ENCODE measurements at places on chromosomes 5 and 9.

- DNase-seq: no peak
Measured at GRCh38 chr5:11977904-11978303, 73.7 kb upstream of the CTNND2 start.

GRCh38 chr5:180647465-180647864, 1.9 kb downstream of the FLT4 start:
- no peak for DNase-seq

- DNase-seq: no peak
Measured at GRCh38 chr5:170849374-170849773, 12.4 kb upstream of the RANBP17 start.

DNA sequence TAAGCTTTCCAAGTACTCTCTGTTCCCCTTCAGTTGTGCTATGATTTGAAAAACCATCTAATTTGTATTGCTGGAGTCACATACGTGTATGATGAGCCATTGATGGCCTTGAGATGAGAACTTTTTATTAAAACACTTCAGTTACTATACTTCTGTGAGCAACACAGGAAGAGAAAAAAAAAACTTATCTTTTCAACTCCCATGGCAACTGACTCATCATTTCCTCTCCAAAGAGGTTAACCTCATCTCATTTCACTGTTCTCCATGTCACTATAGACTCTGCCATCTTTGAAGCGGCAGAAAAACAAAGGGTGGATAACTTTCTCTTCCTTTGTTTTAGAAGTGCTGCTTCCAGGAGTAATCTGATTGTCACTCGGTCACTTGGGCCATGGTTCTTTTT, 104.3 kb upstream of the PCSK1 start:
- DNase-seq: no peak

DNA sequence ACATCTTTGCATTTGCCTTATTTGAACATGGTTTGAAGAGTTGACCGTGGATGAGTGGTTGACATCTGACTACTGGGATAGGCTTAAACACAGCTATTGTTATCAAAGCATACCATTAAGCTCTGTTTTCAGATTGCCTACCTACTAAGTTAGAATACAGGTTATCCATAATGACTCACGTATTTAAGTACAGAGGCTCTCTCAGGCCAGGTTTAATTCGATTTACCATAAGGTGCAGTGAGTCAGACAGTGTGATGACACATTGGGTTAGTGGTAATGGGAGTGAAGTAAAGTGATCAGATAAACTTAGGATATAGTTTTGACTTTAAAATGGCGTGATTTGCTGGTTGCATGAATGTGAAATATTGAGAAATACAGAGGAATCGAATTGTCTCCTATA, 732.0 kb upstream of the CTNND2 start:
- DNase-seq: no peak

DNA sequence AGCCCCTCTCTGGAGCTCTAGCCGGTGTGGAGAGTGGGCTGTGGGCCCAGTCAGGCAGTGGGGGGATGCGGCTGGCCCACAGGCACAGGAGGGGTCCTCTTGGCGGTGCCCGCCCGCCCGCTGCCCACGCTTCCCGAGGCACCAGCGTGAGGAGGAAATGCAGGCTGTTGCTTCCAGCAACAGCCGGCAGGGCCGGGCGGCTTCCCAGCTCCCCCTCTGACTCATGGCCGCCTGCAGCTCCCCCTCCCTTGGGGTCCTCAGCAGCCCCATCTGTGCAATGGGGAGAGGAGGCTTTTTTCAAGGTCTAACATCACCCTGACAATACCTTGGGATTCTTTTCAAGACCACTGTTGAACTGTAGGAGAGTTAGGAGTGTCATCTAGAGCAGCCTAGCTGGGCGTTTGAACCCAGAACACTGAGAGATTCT, 10.4 kb downstream of the CXXC5 start:
- DNase-seq: no peak

GRCh38 chr5:152427721-152428120, 22.6 kb upstream of the NMUR2 start:
- DNase-seq: no peak

DNA sequence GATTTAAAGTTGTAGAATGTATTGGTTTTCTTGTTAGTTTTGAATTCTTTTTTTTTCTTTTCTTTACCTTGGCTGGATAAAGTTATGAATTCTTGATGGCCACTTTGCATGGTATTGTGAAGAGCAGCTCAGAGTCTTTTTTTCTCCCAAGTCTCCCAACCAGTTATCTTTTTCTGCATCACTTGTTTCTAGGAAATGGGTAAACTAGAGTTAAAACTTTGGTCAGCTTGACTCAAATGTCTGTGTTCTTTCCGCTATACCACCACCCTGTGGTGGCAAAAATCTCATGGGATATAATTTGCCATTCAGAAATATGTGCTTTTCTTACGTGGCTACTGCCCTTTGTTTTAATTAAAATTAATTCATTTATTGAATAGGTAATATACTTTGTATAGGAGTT, 113.2 kb downstream of the UNC13B start:
- DNase-seq: no peak

DNA sequence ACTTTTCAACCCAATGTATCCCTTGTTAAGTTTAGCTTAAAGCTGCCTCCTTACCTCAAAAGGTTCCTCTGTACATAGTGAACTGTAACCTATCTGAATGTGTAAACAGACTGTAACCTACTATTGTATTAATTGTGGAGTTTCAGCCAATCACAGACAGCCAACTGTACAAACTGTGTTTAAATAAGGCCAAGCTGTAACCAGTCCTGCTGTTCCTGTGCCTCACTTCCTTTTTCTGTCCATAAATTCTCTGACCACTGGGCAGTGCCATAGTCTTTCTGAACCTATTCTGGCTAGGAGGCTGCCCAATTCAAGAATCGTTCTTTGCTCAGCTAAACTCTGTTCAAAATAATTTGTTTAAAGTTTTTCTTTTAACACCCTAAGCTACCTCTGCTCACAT, 74.7 kb upstream of the DAPK1 start:
- no peak for DNase-seq

DNA sequence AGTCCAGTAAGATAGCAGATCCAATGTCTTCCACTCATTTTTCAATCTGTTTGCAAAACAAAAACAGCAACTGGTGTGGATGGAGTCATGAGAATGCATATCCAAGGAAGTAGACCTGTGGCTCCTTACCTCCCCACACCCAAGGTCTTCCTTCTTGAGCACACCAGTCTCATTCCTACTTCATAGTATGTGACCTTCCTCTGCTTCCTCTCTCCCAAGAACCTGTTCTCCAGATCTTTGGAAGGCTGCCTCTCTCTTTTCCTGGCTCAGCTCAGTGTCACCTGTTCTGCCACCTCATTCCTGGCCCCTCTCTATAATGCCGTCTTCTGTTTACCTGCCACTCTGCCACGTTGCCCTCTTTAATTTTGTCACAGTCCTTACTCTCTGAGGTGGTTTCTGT, 7.9 kb upstream of the TRIM7 start:
- DNase-seq: no peak

- DNase-seq: no peak
Measured at GRCh38 chr5:59845730-59846129, 47.8 kb downstream of the PDE4D start.

DNA sequence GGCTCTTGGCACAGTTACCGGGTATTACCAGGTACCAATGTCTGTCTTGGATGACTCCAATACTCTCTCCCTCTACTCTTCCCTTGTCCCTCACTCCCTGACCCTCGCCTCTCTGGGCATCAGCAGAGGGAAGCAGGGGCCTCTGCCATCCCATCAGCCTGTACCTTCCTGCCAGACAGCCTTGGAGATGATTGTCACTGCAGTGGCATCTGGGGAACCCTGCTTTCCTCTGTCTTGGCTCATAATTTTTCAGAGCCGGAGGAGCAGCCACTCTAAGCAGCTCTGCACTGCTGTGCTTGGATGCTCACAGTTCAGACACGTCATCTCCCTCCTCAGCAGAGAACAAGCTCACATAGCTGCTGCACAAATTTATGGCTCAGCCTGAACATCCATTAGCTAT, 274.1 kb downstream of the SMARCA2 start:
- DNase-seq: no peak

- DNase-seq: no peak
Measured at GRCh38 chr5:2047341-2047927, 164.7 kb upstream of the IRX4 start.

DNA sequence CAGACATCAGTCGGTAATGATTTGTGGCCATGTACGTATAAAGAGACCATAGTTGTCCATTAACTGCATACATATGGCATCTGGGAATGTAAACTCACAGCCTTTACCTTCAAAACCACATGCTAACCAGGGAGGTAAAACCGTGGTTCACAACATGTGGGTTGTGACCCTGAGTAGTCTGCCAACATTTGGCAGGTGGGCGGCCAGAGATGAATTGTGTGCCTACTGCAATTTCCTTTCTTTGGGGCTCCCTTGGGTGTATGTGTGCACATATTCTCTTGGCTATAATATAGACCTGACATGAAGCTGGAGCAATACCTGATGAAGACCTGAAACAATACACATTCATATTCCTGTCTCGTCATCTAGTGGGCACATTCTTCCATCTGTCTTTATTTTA, 396.0 kb downstream of the MLLT3 start:
- DNase-seq: no peak

DNA sequence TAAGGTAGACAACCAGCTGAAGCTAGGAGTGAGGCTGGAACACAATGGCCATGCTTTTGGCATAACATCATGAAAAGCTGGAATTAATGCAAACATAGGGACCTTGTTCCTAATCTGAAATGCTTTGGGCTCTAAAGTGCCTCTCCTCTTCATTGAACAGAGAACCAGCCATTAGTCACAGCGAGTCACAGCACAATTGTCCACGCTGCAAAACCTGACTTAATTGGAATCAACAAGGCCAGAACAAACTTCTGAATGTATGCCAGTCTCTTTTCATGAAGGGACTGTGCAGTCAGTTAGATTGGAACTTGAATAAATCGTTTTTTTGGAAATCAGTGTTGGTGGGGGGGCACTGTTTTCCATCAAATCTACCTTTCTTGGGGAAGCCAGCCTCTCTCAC, 96.5 kb downstream of the JAKMIP2 start:
- no peak for DNase-seq

- peak; percentile 4 for DNase-seq
Measured at GRCh38 chr9:18396102-18396728, 77.7 kb upstream of the ADAMTSL1 start.

- DNase-seq: peak; percentile 44
Measured at GRCh38 chr5:1110307-1111240, 1.3 kb downstream of the SLC12A7 start.

DNA sequence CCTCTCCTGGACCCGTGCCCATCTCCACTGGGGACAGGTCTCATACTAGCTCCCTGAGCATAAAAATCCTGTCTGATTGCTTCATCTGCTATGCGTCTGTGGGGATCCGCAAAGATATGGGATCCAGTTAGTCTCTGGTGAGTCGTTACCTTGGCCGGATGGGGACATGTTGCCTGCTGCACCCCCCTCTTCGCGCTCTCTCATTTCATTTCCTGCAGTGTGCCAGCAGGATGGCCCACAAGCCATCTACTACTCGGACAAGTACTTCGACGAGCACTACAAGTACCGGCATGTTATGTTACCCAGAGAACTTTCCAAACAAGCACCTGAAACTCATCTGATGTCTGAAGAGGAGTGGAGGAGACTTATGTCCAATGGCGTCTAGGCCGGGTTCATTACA, 17.0 kb upstream of the CEP78 start:
- DNase-seq: no peak

DNA sequence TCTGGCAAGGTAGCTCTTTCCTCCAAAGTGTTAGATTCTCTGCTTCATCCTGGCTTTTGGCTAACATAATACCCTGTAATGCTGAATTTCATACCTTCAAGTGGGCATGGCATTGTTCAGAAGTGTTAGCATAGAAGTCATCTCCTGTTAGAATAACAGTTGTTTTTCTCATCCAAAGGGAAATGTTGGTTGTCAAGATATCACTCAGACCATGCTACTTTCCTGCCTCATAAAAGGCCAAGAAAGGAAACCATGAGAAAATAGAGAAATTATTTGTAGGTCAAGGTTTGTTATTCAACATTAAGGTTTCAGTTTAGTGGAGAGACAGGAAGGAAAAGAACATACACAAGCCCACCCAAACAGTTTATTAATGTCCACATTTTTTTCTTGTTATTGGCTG, 472.5 kb downstream of the ARHGEF28 start:
- DNase-seq: no peak

DNA sequence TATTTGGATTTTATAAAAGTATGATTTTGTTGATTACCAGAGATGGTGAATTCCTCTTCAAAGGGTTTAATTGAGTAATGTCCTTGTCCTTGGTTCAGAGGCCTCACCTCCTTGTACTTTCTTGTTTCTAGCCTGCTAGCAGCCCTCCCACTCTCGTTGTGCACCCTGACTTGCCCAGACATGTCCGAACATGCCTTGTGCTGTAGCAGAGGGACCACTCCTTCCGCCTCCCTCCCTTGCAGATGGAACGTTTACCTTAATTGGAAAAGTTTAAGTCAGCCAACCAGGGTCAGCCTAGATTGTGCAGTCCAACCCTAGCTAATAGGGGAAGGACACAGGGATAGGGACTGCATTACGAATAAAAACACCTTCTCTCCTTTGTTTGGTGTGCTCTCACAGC, 406.9 kb upstream of the NMUR2 start:
- no peak for DNase-seq

GRCh38 chr9:95107976-95108375, 209.5 kb downstream of the FANCC start:
- no peak for DNase-seq

- no peak for DNase-seq
Measured at GRCh38 chr9:35342221-35342958, 147.5 kb upstream of the RUSC2 start.

DNA sequence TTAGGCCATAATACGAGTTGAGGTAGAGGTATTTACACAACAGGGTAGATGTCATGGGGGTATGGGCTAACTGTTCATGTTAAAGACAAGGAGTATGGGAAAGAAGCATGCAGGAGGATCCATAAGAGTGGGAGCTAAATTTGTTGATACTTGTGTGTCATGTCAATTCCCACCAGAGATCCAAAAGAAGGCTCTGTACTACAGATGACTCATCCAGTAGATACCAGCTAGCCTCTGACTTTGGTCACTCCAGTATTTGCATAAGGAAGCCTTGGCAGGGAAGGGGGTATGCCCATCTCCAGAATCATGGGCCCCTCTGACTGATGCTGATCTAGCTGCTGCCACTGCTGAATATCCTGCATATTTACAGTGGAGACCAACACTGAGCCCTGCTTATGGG, 743.7 kb upstream of the GRAMD2B start:
- no peak for DNase-seq

GRCh38 chr9:93343663-93344062, 107.8 kb upstream of the FAM120A start:
- no peak for DNase-seq

GRCh38 chr9:96069629-96070220, 194.2 kb downstream of the ERCC6L2 start:
- DNase-seq: no peak

GRCh38 chr9:116181853-116182610, 28.4 kb downstream of the PAPPA start:
- DNase-seq: no peak

GRCh38 chr5:138077064-138077696, 6.7 kb upstream of the WNT8A start:
- peak; percentile 70 for DNase-seq

Data from Calu3 (cell line).